ENCODE measurements at places on chromosomes 2 and 18. TPM values are rescaled to one million over a fixed set of nuclear protein-coding genes. Genes with fewer than 3 reads are reported as not detected.

The POMC gene
- not detected for total RNA-seq

DNA sequence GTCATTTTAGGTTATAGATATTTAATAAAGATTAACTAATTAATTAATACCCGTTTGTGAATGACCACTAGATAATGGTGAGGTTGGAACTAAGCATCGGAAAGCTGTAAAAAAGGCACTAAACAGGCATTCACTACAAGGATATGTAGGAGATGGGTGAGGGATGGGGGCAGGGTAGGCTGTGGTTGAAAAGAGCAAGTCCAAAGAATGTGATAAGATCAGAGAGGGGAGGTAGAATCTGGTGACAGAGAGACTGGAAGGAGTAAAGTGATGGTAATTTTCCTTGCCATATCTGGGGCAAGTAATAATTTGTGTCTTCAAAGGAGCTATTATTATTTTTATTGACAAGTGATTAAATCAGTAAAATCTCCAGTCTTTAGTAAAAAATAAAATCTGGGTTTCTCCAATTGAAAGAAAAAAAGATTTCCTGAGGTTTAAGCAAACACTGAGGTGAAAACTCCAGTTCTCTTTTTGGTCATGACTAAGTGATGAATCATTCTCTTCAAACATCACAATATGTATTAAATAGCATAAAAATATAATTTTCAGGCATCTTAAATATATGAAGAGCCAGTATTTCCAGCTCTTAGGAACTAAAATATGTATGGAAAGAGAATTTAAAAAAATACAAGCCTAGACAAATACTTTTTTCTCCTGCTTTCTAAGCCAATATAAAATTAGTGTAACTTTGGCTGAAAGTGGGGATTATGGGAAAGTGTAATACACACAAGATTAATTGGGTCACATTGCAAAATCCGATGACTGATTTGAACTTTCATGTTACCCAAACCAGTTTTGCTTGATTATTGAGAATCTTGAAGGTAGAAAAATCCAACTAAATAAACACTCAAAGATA is 259.1 kb upstream of the RBMS1 start:
- DNase-seq, result peak; percentile 64

GRCh38 chr2:54275541-54275940 is 19.5 kb upstream of the TSPYL6 start:
- no peak for DNase-seq

The IL1RL1 gene
- under 0.01 TPM for total RNA-seq

The AGBL5 gene
- total RNA-seq, result 22.8 TPM

The SCG2 gene
- 0.56 TPM for total RNA-seq

- DNase-seq, result no peak
These were observed 37.7 kb upstream of the MEX3C start for GRCh38 chr18:51235009-51235789.

The TWIST2 gene
- 14.7 TPM for total RNA-seq

GRCh38 chr2:153519257-153519875 is 40.8 kb upstream of the RPRM start:
- DNase-seq, result peak; percentile 39

All from IMR-90 (cell line).